Type B pancreatic cell (in vitro differentiated cells): ENCODE measurements at places on chromosomes 1 and 21.
A peak's percentile ranks its signal among the peaks of the same experiment; 100 is the strongest.

- H3K4me1 ChIP-seq, result peaks cover 13% of the 10 kb centered on the region
- H3K4me3 ChIP-seq, result no peak overlapping the region
- H3K36me3 ChIP-seq, result no peaks in the 10 kb centered on the region
- no peak for DNase-seq
- peaks cover 20% of the 10 kb centered on the region for H3K27me3 ChIP-seq
- peak overlapping the region; percentile 50 for H3K27ac ChIP-seq
Measured at GRCh38 chr21:37627561-37627960, 261.0 kb downstream of the DYRK1A start.

- H3K36me3 ChIP-seq, result no peaks in the 10 kb centered on the region
- no peak for DNase-seq
- no peaks in the 10 kb centered on the region for H3K27me3 ChIP-seq
- peaks cover 1% of the 10 kb centered on the region for H3K4me1 ChIP-seq
- H3K4me3 ChIP-seq, result no peak overlapping the region
Measured at GRCh38 chr1:37951783-37952624, 5.2 kb upstream of the INPP5B start.

DNA sequence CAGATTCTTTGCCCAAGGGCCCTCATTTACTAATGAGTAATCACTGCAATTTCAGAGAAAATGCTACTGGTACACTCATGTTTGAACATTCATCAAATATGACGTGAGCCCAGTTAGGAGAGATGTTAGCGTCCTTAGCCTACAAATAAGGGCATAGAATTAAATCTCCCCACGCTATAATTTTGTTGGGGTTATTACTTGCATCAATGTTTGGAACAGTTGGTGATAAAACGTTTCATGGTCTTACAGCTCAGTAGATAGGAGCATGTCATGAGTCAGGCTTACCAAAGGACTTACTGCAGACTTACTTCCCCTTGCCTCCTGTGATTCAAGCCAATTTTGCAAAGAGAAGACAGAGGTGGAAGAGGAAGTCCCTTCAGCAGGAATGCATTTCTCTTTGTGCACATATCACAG lies 304.0 kb downstream of the KIF26B start:
- H3K36me3 ChIP-seq, result no peaks in the 10 kb centered on the region
- H3K27ac ChIP-seq, result no peak overlapping the region

DNA sequence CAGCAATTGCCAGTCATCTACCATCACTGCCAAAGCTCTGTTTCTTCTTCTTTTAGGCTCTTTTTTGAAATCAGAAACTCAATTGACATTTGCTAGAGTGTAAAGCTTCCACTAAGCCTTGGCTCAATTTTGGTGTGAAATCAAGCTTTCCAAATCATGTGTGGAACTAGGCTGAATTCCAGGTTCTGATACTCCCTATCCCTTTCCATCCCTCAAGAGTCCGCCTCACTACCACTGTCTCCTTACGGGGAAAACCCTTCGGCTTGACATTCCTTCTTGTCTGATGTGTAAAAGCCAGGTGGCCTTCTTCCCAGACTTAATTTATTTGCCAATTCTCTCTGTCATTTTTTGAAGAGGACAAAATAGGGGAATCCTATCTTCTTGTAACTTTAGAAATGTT lies 47.2 kb upstream of the PRMT6 start:
- H3K36me3 ChIP-seq, result no peaks in the 10 kb centered on the region
- no peak overlapping the region for H3K27ac ChIP-seq
- no peaks in the 10 kb centered on the region for H3K27me3 ChIP-seq
- H3K4me1 ChIP-seq, result no peaks in the 10 kb centered on the region

DNA sequence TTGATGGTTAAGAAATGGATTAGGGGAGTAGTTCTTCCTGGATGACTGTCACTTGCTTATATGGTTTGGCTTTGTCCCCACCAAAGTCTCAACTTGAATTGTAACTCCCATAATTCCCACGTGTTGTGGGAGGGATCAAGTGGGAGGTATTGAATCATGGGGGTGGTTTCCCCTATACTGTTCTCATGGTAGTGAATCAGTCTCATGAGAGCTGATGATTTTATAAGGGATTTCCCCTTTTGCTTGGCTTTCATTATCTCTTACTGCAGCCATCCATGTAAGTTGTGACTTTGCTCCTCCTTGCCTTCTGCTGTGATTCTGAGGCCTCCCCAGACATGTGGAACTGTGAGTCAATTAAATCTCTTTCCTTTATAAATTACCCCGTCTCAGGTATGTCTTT lies 1621.1 kb downstream of the MRPL39 start:
- no peak overlapping the region for H3K4me3 ChIP-seq
- H3K4me1 ChIP-seq, result no peaks in the 10 kb centered on the region
- no peaks in the 10 kb centered on the region for H3K36me3 ChIP-seq
- H3K27me3 ChIP-seq, result no peaks in the 10 kb centered on the region

- peaks cover 9% of the 10 kb centered on the region for H3K4me1 ChIP-seq
- H3K4me3 ChIP-seq, result no peak overlapping the region
- H3K27me3 ChIP-seq, result no peaks in the 10 kb centered on the region
- no peak for DNase-seq
Measured at GRCh38 chr1:211527006-211527405, 35.0 kb upstream of the RD3 start.

DNA sequence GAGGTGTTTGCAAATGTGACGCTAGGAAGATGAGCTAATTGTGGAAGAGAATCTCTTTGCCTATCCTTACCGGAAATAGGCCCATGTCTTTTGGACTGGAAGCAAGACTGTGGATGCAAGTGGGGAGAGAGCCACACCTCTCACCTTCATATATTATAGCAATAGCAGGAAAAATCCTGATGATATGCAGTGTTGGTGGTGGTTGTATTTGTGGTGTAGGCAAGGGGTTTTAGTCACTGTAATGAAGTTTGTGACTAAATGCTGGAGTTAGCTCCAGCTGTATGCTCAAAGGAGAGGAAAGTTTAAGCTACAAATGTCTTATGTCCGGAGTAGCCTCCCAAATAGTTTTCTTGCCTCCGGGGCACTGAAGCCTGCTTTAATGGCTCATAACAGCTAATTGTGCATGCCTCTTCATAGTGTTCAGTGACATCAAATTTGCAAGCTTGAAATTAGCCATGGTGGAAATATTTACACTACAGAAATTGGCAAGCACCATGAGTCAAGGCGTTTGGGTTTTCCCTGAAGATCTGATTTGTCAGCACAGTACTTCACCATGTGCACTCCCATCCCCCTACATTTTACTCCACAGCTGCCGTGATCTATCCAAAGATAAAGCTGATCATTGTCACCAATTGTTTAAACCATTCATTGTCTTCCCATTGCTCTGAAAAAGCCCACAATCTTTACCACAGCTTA lies 102.6 kb upstream of the ZNF644 start:
- peak overlapping the region; percentile 3 for H3K4me3 ChIP-seq
- no peaks in the 10 kb centered on the region for H3K27me3 ChIP-seq
- no peak for DNase-seq
- no peak overlapping the region for H3K27ac ChIP-seq
- H3K36me3 ChIP-seq, result no peaks in the 10 kb centered on the region

- no peak overlapping the region for H3K27ac ChIP-seq
- H3K36me3 ChIP-seq, result no peaks in the 10 kb centered on the region
- DNase-seq, result no peak
- H3K4me3 ChIP-seq, result no peak overlapping the region
- no peaks in the 10 kb centered on the region for H3K4me1 ChIP-seq
Measured at GRCh38 chr1:153936011-153936802, 10.3 kb downstream of the DENND4B start.

DNA sequence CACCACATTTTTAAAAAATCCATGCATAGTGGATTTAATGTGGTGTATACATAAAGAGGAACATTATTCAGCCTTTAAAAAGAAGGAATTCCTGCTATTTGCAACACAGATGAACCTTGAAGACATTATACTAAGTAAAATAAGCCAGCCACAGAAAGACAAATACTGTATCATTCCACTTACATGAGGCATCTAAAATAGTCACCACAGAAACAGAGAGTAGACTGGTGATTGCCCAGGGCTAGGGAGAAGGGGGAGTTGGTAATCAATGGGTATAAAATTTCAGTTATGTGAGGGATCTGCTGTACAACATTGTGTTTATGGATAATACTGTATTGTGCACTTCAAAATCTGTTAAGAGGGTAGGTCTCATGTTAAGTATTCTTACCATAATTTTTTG lies 10.0 kb downstream of the FAM163A start:
- H3K4me3 ChIP-seq, result no peak overlapping the region
- H3K27ac ChIP-seq, result no peak overlapping the region
- no peak for DNase-seq
- no peaks in the 10 kb centered on the region for H3K4me1 ChIP-seq
- H3K36me3 ChIP-seq, result no peaks in the 10 kb centered on the region

DNA sequence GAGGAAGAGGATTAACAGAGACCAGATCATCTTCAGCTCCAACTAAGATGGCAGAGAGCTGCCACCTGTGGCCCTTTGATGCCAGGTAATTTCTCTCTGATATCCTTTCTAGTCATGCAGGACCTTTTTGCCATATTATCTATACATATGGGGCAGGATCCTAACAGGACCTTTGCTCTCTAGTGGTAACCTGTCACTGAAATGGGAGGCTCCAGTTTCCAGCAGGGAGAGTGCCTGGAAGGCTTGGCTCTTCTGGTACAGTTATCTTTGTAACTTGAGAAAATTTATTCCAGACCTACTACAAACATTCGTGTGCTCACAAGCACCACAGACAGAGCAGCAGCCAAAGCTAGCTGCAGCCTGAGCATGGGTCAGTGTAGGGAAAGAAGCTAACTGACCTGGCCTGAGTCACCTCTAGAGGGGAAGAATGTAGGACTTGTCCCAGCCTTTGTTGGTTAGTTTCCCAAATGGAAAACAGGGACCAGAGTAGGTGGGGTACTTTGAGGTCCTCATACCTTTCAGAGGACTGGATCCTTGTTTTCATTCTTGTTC lies 86.5 kb upstream of the MACF1 start:
- H3K4me1 ChIP-seq, result no peaks in the 10 kb centered on the region
- H3K27me3 ChIP-seq, result no peaks in the 10 kb centered on the region
- DNase-seq, result no peak
- no peak overlapping the region for H3K27ac ChIP-seq
- no peak overlapping the region for H3K4me3 ChIP-seq

- H3K4me3 ChIP-seq, result no peak overlapping the region
- no peak overlapping the region for H3K27ac ChIP-seq
- H3K4me1 ChIP-seq, result peaks cover 23% of the 10 kb centered on the region
- no peak for DNase-seq
Measured at GRCh38 chr1:227372726-227373130, 54.4 kb upstream of the CDC42BPA start.

GRCh38 chr21:29232530-29233255 lies 66.0 kb upstream of the BACH1 start:
- H3K4me3 ChIP-seq, result peak overlapping the region; percentile 5
- H3K27me3 ChIP-seq, result no peaks in the 10 kb centered on the region
- no peak for DNase-seq
- H3K27ac ChIP-seq, result peak overlapping the region; percentile 88
- no peaks in the 10 kb centered on the region for H3K36me3 ChIP-seq
- H3K4me1 ChIP-seq, result peaks cover 6% of the 10 kb centered on the region

DNA sequence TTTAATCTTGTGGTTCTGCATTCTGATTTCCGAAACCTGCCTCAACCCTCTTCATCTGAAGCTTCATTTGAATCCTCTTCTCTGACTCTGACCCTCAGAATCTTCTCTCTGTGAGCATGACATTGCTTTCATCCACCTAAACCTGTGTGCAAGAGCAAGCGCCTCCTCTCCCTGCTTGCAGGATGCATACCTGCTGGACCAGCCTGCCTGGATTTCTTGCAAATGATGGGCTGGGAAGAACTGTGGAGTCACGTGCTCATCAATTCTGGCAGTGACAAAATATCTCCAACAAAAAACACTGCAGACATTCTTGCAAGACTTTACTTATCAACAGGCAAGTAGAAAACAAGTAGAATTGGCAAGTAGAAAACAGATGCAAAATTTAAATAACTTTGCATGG lies 20.8 kb upstream of the SLC35F3 start:
- peak overlapping the region; percentile 88 for H3K27ac ChIP-seq
- no peaks in the 10 kb centered on the region for H3K36me3 ChIP-seq
- DNase-seq, result no peak
- H3K4me1 ChIP-seq, result no peaks in the 10 kb centered on the region

DNA sequence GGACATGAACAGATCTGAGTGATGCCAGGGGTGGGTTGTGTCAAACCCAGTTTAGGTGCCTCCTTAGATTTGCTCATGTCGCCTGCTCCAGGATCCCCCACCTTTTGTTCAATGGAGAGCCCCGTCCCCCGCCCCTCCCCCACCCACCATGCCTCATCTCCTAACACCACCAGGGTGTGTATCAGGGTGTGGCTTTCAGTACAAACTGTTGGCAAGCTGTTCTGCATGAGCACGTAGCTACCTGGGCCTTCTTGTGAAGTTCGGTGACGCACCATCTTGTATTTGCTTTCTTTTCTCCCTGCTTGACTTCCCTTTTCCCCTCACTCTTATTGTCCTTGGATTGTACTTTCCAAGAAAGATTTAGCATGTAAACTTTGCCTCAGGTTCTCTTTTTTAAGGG lies 94.8 kb downstream of the EBNA1BP2 start:
- no peak overlapping the region for H3K27ac ChIP-seq
- H3K4me1 ChIP-seq, result peaks cover 6% of the 10 kb centered on the region
- H3K36me3 ChIP-seq, result no peaks in the 10 kb centered on the region
- no peak for DNase-seq
- H3K4me3 ChIP-seq, result no peak overlapping the region
- no peaks in the 10 kb centered on the region for H3K27me3 ChIP-seq

GRCh38 chr1:59730302-59730701 lies 84.4 kb upstream of the HOOK1 start:
- H3K27me3 ChIP-seq, result no peaks in the 10 kb centered on the region
- H3K4me3 ChIP-seq, result no peak overlapping the region

DNA sequence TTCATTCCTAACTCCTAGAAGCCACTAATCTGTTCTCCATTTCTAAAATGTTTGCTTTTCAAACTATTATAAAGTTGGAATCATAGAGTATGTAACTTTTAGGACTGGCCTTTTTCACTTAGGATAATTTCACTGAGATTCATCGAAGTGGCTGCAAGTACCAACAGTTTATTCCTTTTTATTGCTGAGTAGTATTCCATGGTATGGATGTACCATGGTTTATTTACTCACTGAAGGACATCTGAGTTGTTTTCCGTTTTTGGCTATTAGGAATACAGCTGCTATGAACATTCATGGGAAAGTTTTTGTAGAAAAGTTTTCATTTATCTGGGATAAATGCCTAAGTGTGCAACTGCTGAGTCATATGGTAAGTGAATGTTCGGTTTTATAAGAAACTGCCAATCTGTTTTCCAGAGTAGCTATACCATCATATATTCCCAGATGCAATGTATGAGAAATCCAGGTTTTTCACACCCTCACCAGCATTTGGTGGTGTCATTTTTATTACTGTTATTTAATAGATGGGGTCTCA lies 66.3 kb downstream of the SLC27A3 start:
- peaks cover 8% of the 10 kb centered on the region for H3K36me3 ChIP-seq
- no peaks in the 10 kb centered on the region for H3K27me3 ChIP-seq
- H3K27ac ChIP-seq, result no peak overlapping the region
- H3K4me3 ChIP-seq, result no peak overlapping the region

DNA sequence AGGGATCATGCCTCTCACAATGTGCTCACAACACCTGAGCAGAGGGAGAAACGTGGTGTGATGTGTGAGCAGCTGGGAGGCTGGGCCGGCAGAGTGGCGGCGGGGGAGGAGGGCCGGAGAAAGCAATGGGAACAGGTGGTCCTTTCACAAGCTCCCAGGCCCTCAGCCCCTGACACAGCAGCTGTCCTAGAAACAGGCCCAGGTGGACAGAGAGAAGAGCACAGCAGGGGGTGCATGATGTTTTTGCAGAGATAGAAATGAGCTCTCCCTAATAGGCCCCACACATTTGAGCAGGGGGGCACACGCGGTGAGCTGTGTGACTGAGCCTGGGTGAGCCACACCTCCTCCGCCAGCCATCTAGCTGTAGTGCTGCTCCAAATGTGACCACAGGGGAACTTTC lies 7.6 kb upstream of the RGS16 start:
- peaks cover 64% of the 10 kb centered on the region for H3K4me1 ChIP-seq
- H3K27ac ChIP-seq, result no peak overlapping the region
- no peak for DNase-seq
- H3K36me3 ChIP-seq, result no peaks in the 10 kb centered on the region
